ENCODE measurements at places on chromosomes 7 and 10.

- DNase-seq = no peak
Measured at GRCh38 chr7:3461923-3462322, 160.9 kb downstream of the SDK1 start.

DNA sequence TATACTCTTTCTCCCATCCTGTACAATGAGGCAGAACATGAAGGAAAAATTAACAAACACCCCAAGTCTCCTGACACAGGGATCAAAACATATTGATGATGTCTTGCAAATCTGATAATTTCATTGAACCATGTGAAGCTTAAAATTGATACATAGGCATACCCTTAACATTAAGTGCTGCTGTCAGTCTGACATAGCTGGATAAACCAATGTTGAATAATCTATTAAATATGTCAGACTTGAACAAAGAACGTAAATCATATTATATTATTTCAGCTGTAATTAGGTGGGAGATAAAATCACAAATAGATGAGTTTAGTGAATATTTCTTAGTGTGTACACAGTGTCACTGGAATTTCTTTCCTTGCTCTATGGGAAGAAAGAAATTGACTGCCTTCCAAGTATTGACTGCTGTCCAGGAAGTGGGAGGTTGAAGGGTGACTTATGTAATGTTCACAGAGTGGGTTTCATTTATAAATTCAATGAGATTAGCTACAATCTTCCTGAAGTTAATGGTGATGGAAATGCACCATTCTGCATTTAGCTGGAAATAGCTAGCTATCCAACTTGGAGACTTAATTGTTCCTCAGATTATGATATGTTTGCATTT, 170.8 kb downstream of the AUTS2 start:
- DNase-seq = no peak

- no peak for DNase-seq
Measured at GRCh38 chr7:34048445-34048844, 143.1 kb downstream of the BMPER start.

GRCh38 chr7:122219253-122219865, 75.3 kb upstream of the AASS start:
- DNase-seq = no peak

DNA sequence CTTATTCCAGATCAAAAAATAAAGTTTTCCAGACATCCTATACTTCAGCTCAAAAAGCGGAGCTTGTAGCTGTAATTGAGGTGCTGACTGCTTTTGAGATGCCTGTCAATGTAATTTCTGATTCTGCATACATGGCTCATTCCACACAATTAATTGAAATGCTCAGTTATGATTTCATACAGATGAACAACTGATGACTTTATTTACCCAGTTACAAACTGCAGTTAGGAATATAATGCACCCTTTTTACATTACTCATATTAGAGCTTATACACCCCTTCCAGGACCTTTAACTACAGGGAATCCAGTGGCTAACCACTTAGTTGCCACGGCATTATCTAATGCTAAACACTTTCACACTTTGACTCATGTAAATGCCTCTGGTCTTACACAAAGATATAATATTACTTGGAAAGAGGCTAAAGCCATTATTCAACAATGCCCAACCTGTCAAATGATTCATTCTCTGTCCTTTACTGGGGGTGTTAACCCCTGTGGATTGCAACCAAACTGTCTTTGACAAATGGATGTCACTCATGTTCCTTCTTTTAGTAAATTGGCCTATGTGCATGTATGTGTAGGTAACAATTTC, 147.3 kb downstream of the ZNF33B start:
- DNase-seq = no peak

- DNase-seq = no peak
Measured at GRCh38 chr10:31242902-31243301, 76.1 kb upstream of the ZEB1 start.

DNA sequence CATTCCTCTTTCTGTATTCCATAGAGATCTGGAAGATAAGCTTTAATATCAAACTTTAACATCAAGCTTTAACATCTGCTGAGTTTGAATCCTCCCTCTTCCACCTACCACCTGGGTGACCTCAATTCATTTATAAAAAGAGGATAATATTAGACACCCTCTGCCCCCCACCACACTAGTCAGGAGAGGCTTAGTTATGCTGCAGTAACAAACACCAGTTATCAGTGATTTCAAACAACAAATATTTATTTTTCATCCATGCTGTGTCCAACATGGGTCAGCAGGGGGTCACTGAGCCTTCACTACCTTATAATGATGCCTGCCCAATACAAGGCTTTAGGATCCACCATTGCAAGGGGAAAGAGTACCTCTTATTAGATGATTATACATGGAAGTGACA, 322.0 kb downstream of the RNLS start:
- no peak for DNase-seq

DNA sequence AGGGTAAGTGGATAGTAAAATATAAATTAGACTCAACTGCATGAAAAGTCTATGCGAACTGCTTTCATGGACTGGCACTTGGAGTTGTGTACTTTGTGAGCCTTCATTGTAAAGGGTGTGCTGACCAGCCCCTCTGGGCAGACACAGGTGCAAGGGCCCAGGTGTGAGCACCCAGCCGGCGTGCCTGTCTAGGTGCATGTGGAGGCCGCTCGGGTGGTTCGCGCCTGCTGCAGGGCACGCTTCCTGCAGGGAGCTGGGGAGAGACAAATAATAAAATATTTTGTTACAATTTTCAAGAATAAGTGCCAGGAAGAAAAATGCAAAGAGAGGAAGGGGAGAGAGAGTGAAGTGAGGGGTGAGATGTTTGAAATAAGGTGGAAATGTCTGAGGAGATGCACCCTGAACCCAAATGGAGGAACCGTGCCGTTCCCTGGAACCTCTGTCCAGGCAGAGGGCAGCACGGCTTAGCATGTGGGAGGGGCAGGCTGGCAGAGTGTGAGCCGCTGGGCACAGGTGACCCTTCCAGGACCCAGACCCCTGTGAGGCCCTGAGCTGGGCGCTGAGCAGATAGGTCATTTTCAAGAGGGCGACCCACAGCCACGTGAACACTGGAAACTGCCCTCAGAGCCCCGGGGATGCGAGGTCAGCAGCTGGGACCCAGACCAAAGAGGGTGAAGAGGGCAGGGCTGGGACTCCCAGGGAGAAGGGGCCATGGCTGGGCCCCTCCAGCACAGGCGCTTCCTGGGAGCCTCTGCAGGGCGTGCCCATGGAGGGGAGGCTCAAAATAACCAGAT, 28.7 kb downstream of the RNF32 start:
- no peak for DNase-seq

DNA sequence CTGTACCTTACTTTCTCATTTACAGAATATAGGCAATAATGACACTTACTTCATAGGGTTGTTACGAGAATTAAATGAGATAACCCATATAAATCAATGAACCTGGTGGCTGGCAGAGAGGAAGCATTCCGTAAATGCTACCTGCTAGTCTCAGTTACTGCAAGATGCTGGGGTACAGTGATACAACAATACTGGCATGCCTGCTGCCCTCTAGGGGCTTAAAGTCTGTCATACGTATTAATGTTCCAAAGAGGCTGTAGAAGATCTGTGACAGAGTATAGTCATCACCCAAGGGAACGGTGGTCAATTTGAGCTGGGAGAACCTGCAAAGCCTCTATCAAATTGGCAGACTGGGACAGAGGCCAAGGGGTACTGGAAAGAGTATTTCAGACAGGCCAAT, 421.5 kb downstream of the GPAM start:
- DNase-seq = no peak

DNA sequence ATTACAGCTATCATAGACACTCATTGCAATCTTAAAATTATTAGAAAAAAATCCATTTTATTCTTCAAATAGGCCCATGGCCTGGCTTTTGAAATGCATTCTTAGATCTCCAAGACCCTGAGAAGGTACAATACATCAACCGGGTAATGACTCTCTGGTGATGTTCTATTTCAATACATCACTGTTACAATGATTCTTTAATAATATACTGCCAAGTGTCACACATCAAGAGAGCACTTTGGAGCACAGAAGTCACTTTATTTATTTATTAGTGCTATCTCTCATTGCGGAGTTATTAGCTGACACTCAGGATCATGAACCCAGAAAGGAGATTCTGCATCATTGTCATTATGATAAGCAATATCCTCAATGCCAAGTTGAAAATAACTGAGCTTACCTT, 748.5 kb upstream of the MBL2 start:
- DNase-seq = no peak

DNA sequence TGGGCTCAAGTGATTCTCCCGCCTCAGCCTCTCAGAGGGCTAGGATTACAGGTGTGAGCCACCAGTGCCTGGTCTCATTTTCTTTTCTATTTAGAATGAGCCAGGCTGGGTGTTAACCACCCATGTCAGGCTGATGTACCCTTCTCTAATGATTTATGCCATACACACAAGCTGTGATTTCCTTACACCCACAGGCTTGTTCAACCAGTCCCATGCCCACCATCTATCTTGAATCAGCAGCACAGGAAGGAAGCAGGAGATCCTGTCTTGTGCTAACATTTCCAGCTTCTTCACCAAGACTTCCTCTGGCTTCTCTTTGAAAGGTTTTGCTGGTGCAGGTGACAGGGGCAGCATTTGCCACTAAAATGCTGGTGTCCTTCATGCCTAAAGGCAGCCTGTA, 176.4 kb downstream of the GATA3 start:
- no peak for DNase-seq

GRCh38 chr7:66247380-66248078, 42.4 kb downstream of the TPST1 start:
- DNase-seq = no peak

DNA sequence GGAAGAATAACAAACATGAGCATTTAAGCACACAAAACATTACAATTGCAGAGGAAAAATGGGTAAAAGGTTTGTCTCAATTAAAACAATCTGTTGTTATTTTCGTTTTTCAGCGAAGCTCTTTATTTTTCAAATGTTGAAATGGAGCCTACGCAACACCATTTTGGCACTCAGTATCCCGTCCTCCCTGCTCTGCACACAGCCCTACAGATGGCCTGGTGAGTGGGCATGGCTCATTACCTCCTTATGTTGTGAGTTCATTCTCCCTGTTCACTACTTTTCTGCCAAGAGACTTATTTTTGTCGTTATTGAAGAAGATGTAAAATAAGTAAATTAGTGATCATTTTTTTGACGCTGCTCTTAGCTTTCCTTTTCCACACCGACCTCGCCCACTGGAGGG, 167.8 kb upstream of the CXCL12 start:
- no peak for DNase-seq

DNA sequence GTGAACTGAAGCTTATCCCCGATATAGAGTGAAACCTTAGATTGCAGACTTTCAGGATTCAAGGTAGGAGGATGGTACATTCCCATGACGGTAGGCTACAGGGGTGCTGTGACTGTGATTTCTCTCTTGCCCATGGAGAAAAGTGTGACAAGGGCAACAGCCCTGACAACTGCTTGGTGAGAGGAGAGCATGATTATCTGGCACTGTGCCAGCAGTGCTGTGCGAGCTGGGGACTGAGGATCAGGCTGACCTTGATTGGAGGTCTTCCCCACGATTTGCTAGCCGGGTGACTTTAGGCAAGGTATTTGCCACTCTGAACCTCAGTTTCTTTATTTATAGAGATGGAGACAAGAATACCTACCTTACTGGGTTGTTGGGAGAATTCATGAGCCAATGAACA, 229.5 kb downstream of the PTEN start:
- DNase-seq = no peak

GRCh38 chr10:72449941-72450441, 95.3 kb upstream of the DNAJB12 start:
- no peak for DNase-seq

DNA sequence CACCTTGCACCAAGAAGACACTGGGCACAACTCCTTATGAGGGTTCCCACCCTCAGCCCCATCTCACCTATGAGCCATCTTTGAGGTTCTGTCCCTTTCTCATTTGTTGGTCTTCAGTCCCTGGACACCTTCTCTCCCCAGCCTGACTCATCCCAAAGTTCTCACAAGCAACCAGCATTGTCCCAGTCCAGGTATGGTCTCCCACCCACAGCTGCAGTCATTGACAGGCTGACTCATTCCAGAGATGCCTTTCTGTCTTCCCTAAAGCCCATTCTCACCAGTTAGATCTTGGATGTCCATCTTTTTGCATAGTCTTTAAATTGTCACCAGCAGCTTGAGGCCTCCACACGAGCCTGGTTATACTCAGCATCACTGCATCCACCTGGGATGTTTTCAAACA, 26.7 kb upstream of the BMPR1A start:
- DNase-seq = no peak

DNA sequence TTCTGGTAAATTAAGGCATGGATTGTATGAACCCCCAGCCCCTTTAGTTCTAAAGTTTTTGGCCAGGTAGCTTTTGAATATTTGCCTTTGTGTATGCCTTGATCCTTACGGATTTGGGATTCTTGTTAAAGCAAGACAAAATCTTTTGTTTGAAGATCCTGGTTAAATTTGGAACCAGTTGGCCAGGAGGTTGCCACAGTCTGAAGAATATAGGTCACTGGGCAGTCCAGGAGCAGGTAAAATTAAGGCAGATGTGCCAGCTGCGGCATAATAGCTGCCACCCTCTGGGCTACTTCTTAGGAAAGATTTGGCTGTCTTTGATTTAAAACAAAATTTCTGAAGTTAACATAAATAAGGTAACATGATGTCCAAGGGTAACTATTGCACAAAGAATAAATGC, 192.3 kb downstream of the SUGCT start:
- DNase-seq = no peak

GRCh38 chr10:67280405-67280804, 354.6 kb downstream of the LRRTM3 start:
- DNase-seq = no peak

DNA sequence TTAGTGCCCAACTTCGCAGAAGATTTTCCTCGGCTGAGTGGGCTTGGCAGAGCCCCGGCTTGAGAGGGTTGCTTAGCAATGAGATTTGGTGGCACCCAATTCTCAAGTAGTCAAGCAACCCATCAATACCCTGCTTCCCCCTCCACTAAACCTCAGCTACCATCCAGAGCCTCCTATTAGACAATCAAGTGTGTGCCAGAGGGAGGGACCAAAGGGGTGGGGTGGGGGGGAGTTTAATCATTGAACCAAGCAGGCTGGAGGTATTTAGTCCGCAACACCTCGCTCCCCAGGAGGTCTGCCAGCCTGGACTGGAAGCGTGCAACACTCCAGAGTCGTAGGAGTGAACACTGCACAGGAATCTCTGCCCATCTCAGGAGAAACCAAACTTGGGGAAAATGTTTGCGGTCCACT, at the start of gene HKDC1:
Gene HKDC1 (plus strand): TSS at position 292 of the 411 bp plus-strand sequence. CDS start 104 bp downstream, at position 396.
- DNase-seq = no peak

Data from suprapubic skin (tissue), 4 donors.